ENCODE measurements at places on chromosomes 6 and 20. TPM values are rescaled to one million over a fixed set of nuclear protein-coding genes. Genes with fewer than 3 reads are reported as not detected.
A peak's percentile ranks its signal among the peaks of the same experiment; 100 is the strongest.

TAB2 gene
- total RNA-seq = 50.6 TPM

TINAG gene
- not detected for total RNA-seq

HNF4A gene
- not detected for total RNA-seq

RAD21L1 gene
- not detected for total RNA-seq

MEI4 gene
- not detected for total RNA-seq

DNA sequence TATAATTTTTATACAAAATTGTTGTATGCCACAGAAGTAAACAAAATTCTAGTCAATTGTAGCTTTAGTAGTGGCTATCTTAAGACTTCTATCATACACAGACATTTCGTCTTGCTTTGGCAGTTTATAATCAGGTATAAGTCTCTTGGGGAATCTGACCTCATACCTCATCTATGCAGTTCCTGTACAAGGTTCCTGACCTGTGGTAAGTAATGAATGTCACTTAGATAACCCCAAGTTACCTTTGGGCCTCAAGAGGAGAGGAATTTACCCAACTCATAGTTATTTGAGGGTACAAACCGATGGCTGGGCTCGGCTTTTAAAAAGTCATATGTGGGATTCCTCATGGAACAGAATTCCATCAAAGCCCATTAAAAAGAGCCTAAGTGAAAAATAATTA is 58.8 kb upstream of the UNC93A start:
- DNase-seq = no peak
- no peak overlapping the region for H3K27ac ChIP-seq
- H3K27me3 ChIP-seq = peaks cover 42% of the 10 kb centered on the region
- H3K4me3 ChIP-seq = no peak overlapping the region

GRCh38 chr6:170099387-170099786 is 191.5 kb downstream of the DLL1 start:
- H3K36me3 ChIP-seq = no peaks in the 10 kb centered on the region
- H3K4me1 ChIP-seq = no peaks in the 10 kb centered on the region
- H3K27me3 ChIP-seq = no peaks in the 10 kb centered on the region

DNA sequence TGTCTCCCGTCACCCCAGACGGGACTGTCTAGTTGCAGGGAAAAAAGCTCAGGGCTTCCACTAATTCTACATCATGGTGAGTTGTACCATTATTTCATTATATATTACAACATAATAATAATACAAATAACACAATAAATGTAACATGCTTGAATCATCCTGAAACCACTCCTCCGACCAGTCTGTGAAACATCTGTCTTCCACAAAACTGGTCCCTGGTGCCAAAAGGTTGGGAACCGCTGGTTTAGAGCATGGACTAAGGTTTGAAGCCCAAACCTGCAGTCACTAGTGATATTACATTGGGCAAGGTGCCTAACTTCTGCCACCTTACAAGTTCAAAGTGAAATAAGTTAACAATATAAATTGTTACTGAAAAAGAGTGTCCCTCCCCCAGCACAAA is 175.7 kb downstream of the PDE10A start:
- DNase-seq = no peak
- no peak overlapping the region for H3K27ac ChIP-seq
- H3K4me3 ChIP-seq = no peak overlapping the region
- H3K27me3 ChIP-seq = no peaks in the 10 kb centered on the region
- no peaks in the 10 kb centered on the region for H3K36me3 ChIP-seq

- DNase-seq = no peak
- no peak overlapping the region for H3K27ac ChIP-seq
- H3K4me1 ChIP-seq = peaks cover 8% of the 10 kb centered on the region
Observed at GRCh38 chr6:114154812-114155211, 183.9 kb upstream of the HDAC2 start.

DNA sequence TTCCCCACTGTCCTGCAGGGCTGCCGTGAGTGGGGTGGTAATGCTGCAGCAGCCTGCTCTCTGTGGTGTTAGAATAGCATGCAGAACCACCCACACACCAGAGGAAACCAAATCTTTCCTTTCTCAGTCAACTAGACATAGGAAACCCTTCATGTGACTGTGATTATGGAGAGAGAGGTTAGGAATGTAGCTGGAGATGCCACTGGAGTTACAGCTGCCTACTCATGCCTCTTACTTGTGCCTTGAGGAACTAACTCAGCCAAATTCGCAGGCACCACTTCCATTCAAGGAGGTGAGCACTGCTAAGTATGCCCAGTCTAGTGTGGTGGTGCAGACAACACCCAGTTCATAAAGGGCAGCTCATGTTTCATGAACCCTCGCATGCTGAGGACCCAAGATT is 27.4 kb downstream of the MUC22 start:
- H3K27ac ChIP-seq = no peak overlapping the region
- DNase-seq = no peak
- H3K4me3 ChIP-seq = no peak overlapping the region
- no peaks in the 10 kb centered on the region for H3K36me3 ChIP-seq

DNA sequence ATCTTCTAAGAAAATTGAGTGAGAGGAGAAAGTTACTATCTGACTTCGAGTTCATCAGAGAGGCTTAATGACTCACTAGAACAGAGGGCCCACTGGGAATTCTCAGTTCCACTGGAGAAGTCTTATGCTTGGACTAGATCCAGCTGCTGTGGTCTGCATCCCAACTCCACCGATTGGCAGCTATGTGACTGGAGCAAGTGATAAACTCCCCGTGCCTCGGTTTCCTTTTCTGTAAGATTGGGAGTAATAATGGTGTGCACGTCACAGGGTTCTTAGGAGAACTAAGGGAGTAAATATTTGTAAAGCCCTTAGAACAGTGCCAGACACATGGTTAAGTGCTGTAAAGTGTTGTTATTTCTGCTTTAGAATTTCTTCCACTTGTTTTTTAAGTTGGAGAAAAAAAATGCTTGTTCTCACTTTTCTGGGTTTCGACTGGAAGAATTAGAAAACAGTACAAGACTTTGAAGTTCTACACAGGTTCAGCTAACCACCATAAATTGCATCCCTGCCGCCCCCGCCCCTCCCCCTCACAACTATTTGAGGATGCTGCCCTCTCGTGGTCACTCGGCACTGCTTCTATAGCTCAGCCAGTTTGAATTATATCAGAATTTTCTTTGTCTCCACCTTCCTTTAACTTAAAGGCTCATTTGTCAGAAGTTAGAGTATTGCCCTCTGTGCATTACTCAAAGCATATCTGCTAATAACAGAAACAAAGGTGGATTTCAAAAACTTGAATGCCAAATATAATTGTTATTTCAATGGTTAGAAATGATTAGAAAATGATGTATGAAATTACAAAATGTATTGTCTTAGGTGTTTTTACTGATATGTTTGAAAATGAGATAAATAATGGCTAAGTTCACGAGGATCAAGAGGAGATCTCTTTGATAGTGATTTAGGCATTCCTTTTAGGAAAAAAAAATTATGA is 95.0 kb upstream of the IFNGR1 start:
- DNase-seq = no peak
- H3K27ac ChIP-seq = no peak overlapping the region
- no peaks in the 10 kb centered on the region for H3K36me3 ChIP-seq
- H3K4me3 ChIP-seq = peak overlapping the region; percentile 27
- H3K4me1 ChIP-seq = peaks cover 12% of the 10 kb centered on the region

DNA sequence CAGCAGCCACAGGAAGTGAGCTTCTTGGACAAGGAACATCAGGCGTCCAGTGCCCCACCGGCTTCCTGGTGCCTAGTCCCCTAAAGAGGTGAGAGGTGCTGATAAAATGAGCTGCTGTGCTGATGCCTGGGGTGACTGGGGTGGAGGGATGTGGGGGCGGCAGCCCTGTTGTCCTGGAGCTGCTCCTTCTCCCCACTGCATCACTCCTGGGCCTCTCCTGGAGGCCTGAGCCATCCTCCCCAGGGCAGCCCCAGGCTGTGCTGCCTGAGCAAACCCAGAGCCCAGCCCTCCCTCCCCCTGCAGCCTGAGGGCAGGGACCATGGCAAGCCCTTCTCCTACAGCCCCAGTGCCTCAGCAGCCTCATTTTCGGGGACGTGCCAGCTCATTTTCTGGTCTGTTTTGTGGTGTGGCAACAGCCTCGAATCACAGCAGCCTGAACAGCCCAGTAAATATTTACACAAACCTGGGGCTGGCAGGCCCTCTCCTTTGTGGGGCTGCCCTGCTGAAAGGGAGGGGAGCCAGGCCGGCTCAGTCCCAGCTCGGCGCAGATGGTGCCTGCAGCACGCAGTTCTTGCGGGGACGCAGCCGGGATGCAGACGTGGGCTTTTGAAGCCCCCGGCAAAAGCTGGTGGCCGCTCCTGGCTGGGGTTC is 259.9 kb downstream of the DLL1 start:
- no peaks in the 10 kb centered on the region for H3K36me3 ChIP-seq
- H3K4me1 ChIP-seq = no peaks in the 10 kb centered on the region
- no peaks in the 10 kb centered on the region for H3K27me3 ChIP-seq
- no peak for DNase-seq
- H3K4me3 ChIP-seq = no peak overlapping the region

- H3K27ac ChIP-seq = no peak overlapping the region
- no peak for DNase-seq
- no peaks in the 10 kb centered on the region for H3K4me1 ChIP-seq
- H3K27me3 ChIP-seq = peaks cover 64% of the 10 kb centered on the region
- no peaks in the 10 kb centered on the region for H3K36me3 ChIP-seq
Observed at GRCh38 chr20:45448270-45448669, 21.3 kb upstream of the WFDC2 start.

- peak overlapping the region; percentile 50 for H3K27ac ChIP-seq
- no peaks in the 10 kb centered on the region for H3K27me3 ChIP-seq
- H3K4me3 ChIP-seq = no peak overlapping the region
- no peak for DNase-seq
Observed at GRCh38 chr6:19731282-19731681, 105.9 kb upstream of the ID4 start.
